Substantia nigra (tissue), 51 donors: ENCODE measurements at places on chromosomes 3 and 15.

DNA sequence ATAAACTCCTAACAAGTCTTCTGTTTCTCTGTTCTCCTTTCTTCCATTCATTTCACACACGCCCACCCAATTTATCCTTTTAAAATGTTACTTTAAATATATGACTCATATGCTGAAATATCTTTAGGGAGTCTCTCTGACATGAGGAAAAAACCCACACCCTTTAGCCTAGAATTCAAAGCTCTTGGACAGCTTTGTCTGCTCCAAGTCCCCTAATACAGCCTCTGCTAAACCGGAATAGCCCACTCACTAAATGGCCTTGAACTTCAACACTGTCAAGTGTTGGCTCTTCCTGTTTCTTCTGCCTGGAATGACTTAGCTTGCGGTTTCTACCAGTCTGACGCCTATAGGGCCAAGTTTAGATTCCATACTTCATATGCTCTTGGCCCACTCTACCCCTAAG, 3.3 kb upstream of the CD96 start:
- no peak for DNase-seq

DNA sequence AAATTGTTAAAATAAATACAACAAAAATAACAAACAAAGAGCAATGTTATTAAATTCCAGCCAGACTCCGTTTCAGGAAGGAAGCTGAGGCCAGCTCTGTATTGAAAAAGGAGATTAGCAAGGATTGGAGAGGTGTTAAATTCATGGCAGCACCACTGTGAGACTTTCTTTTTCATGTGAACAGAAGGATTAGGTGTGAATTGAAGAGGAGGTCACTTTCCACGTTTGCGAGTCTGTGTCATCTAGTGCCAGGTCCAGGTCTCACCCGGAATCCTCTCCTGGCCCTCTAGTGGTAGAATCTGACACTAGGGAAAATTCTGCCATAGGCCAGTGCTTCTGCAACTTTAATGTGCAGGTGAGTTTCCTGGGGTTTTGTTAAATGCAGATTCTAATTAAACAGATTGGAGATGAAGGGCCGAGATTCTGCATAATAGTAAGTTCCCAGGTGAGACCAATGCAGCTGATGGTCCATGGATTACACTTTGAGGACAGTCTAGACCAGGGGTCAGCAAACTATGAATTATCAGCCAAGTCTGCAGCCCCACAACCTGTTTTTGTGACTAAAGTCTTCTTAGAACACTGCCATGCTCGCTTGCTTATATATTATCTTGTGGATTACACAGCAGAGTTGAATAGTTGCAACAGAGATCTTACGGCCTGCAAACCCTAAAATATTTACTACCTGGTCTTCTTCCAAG, 9.2 kb upstream of the SLC6A1 start:
- DNase-seq: no peak

- no peak for DNase-seq
These were observed 99.8 kb downstream of the SEMA5B start for GRCh38 chr3:122927726-122928125.

DNA sequence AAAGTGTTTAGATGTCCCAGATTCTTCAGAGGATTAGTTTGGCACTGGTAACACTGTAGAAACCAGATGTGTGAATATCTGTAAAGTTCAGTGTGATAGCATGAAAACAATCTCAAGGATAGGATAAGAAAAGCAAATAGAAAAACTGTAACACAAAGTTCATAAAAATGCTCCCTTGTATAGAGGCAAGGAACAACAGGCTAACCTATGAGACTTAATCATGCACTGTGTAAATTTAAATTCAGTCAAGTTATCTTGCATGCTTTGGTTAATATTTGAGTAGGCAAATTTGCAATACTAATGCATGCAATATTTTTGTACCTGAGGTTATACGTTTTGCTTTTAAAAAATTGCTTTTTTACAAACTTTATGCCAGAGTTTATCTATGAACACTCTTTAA, 144.4 kb downstream of the USP13 start:
- no peak for DNase-seq

DNA sequence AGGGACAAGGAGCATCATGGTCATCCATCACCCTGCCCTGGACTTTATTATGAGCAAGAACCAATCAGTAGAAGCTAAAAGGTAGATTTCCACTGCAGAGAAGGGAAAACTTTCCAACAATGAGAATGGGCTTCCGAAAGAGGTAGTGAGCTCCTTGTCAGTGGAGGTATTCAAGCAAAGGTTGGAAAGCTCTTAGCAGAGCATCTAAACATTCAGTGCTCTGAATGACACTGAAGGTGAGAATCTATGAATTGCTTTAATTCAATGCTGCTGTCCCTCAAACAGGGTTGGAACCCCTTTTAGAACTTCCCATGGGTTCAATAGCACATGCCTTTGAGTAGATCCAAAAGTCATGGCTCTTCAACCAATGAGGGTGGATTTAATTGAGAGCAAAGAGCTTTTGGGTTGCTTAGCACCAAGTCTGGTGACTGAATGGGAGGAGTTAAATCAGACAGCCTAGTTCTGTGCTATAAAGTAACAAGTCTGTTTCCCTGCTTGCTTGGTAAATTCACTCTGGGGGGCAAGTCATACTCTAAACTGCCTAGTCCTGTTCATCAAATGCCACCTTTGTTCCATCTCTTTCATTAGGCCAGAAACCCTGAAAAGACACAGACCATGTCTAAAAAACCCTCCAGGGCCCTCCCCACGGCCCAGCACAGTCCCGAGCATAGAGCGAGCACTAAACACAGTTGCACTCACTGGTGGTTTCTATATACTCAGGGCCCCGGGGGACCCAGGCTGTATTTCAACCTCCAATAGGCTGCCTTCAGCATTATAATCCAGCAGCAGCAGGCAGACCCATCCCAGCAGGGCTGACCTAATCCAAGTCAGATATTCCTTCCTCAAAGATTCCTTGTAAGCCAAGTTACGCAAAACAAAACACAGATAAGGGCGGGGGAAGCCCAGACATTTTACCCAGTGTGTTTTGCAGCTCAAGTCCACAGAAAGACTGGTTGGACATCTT, 161.2 kb downstream of the MEGF11 start:
- DNase-seq: no peak

GRCh38 chr3:117510396-117510795, 800.8 kb downstream of the TUSC7 start:
- no peak for DNase-seq

DNA sequence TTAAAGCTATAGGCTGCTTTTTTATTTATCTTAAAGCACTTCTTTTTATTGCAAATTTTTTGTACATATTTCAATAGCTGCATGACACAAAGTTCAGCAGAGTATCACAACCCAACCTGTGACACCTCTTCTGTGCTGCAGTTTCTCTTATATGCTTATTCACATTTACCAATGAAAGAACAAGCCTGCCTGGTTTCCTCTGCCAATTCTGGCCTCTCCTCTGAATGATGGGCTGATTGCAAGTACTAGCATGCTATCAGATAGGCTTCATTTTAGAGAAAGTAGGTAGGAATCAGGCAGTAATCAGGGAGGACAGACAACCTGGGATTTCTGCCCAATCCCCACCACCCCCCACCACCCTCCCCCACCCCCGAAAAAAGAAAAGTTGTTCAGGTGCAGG, 26.6 kb downstream of the ACKR4 start:
- no peak for DNase-seq

DNA sequence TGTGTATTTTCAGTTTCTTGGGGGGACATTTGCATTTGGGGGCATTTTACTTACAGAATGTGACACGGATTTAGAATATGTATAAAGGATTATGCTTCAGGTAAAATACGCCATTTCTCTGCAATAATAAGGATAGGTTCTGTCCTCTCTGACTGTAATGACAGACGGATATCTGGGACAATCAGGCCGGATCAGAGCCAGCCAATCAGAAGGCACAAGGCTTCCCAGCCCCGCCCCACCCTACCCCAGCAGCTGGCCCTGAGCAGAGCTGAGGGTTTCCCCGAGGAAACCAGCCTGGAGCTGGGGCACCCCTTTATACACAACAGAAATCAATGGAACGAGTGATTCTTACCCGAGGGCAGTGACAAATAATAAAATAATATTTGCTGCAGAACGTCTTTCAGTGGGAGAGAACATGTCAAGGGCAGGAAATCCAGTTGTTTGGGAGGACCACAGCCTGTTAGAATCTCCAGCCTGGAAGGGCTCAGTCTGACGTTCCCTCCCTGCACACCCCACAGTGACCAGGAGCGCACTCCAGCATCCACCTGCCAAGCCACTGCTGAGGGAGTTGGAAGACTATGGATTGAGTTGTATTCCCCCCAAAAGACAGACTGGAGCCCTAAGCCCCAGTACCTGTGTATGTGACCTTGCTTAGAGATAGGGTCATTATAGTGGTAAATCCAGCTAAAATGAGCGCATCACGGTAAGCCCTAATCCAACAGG, 30.3 kb upstream of the SEC13 start:
- DNase-seq: no peak

GRCh38 chr3:95733336-95733735, 1081.1 kb upstream of the EPHA6 start:
- DNase-seq: no peak

GRCh38 chr3:129827765-129828164, 65.7 kb downstream of the TMCC1 start:
- no peak for DNase-seq

DNA sequence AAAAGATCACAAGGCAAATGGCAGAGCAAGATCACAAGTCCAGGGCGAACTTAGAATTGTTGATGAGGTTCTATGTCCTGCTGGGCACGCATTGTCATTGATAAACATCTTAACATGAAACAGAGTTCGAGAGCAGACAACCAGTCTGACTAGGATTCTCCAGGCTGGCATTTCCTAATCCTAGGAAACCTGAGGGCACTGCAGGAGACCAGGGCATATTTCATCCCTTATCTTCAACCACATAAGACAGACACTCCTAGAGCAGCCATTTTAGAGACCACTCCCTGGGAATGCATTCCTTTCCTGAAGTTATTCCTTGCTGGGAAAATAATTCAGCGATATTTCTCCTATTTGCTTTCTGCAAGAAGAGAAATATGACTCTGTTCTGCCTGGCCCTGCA, 1199.9 kb downstream of the SI start:
- no peak for DNase-seq

- DNase-seq: no peak
These were observed 270.7 kb upstream of the LRTM1 start for GRCh38 chr3:55198554-55198953.

DNA sequence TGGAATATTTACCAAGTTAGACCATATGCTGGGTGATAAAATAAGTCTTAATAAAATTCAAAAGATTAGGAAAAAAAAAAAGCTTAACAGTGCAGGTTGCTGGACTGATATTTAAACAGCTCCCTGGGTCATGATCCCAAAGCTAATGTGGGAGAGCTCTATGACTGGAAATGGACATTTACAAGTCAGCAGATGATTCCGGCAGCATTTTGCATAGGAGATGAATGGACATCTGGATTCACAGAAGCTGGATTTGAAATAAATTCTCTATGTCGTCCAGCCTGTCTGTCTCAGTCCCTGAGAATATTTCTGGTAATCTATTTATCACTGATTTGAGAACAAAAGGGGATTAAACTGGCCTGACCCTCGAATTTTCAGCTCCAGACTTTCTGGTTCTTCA, 52.3 kb upstream of the KLHL25 start:
- no peak for DNase-seq

GRCh38 chr3:105812194-105812586, 56.6 kb downstream of the CBLB start:
- no peak for DNase-seq

GRCh38 chr15:40389824-40390595, 7.5 kb downstream of the KNSTRN start:
- DNase-seq: no peak

- no peak for DNase-seq
These were observed 55.2 kb downstream of the IQSEC1 start for GRCh38 chr3:13018043-13018451.

DNA sequence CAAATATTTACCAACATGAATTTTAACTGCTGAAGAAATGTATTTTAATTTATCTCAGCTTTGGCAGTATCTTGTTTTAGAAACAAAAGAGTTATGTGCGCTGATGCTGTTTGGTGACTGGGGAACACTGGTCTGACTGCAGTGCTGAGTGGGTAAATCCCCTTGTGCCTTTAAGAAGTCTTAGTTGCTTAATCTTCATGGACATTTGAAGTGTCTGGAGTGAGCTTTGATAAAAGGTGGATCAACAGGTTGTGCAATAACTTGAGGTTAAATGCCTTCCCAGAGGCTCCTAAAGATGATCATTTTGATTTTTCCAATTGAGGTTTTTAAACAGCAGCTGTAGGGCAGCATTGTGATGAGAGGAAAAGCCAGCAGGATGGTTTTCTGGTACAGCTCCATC, 68.7 kb downstream of the TP63 start:
- no peak for DNase-seq

GRCh38 chr3:151230646-151231045, 27.6 kb upstream of the GPR171 start:
- DNase-seq: no peak

DNA sequence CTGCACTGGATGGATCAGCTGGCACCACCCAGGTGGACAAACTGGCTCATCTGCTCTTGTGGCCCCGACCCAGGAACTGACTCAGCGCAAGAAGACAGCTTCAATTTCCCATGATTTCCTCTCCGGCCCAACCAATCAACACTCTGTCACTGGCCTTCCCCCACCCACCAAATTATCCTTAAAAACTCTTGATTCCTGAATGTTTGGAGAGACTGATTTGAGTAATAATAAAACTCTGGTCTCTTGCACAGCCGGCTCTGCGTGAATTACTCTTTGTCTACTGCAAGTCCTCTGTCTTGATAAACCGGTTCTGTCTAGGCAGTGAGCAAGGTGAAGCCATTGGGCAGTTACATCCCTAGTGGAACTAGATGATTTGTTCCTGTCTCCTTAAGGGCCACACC, 16.1 kb downstream of the BDH1 start:
- DNase-seq: no peak

GRCh38 chr3:98602078-98602678, 8.8 kb upstream of the CPOX start:
- DNase-seq: peak; percentile 13
